ENCODE measurements at places on chromosomes 12 and 14.

DNA sequence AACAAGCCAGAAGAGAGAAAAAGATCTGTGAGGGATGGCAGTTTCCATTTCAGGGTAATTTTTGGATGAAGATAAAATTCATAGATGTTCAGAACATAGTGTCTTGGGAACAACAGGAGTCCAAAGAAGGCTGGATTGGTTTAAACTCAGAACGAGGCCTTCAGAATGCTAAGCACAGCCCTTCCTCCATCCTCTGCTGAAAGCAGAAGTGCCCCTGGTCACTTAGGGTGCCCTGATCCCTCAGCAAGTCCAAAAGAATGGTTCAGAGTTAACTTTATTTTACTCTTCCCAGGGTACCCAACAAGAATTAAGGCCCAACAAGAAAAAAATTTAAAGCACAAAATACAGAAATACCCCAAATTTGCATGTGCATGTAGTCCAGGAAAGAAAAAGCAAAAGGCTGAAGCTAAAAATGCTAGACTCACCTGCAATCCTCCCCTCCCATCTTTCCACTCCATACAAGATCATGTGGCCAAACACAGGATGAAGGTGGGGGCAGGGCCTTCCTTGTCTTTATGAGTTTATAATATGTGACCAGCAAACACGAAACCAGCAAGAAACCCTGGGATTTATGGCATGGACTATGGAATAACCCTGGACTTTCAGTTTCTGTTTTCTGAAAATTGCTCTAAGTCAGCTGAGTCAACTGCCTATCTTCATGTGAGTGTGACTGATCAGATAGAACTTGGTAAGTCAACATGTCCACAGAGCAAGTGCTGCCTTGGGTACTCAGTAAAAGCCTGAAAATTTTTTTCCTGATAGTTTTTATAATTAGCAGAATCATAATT lies 21.2 kb downstream of the MAX start:
- DNase-seq: no peak

DNA sequence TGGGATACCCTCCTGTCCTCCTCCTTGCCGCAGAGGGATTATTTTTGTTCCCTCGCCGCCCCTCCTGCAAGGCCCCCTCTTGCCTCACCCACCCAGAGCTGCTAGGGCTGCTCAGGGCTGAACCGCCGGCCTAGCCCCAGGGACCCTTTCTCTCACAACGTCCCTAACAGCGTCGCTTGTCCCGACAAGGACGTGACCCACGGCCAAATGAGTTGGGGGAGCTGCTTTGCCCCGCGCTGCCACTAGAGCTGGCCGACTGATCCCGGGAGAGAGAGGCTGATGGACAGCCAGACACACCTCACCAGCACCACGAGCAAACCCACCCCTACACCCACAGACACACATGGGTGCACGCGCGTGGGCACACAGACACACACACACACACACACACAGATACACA lies 154.6 kb upstream of the ALG10B start:
- no peak for DNase-seq

- DNase-seq: no peak
These were observed 105.8 kb downstream of the SPTSSA start for GRCh38 chr14:34356264-34356654.

DNA sequence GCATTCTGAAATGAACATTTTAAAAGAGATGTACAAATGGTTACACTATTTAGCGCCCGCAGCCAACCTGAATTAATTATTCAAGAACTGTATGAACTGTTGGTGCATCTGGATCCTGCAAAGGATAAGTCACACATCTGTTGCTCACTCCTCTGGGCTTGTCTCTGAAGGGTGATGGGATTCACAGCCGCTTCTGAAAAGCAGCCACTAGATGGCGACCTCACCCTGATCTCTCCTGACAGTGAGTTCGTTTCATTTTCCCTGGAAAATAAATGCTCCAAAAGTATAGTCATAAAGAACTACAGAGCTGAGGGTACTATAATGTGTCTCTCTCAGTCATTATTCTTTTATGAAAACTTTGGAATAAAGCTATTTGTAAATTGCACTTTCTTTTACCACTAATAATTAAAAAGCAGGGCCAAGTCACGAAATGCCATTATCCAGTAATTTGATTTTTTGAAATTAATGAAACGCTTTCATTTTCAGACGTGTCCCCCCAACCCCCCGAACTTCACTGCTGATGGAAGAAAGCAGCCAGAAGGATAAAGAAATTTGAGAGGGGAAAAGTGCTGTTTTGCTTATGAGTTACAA lies 789.6 kb downstream of the NRXN3 start:
- peak; percentile 33 for DNase-seq

- DNase-seq: peak; percentile 16
These were observed 507 bp upstream of the PTPN11 start for GRCh38 chr12:112418273-112418607.

GRCh38 chr12:53977596-53978445 lies 3.1 kb upstream of the HOTAIR start:
- no peak for DNase-seq

- DNase-seq: no peak
These were observed 11.8 kb upstream of the KSR2 start for GRCh38 chr12:117980616-117981015.

- no peak for DNase-seq
These were observed 143.9 kb upstream of the DIO3 start for GRCh38 chr14:101417434-101417833.

DNA sequence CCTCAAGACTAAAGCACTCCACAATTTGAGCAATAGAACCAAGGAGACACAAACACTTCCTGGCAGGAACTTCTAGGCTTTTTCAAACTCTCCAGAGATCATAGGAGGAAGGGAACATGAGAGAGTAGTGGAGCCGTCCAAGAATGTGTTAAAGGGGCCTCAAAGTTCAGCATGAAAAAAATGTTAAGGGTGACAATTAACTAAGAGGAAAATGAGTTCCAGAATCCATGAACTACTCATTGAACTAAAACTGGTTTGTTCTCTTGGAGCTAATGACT lies 122.0 kb downstream of the WIF1 start:
- no peak for DNase-seq

- no peak for DNase-seq
These were observed 1.5 kb upstream of the LTA4H start for GRCh38 chr12:96036765-96037455.

DNA sequence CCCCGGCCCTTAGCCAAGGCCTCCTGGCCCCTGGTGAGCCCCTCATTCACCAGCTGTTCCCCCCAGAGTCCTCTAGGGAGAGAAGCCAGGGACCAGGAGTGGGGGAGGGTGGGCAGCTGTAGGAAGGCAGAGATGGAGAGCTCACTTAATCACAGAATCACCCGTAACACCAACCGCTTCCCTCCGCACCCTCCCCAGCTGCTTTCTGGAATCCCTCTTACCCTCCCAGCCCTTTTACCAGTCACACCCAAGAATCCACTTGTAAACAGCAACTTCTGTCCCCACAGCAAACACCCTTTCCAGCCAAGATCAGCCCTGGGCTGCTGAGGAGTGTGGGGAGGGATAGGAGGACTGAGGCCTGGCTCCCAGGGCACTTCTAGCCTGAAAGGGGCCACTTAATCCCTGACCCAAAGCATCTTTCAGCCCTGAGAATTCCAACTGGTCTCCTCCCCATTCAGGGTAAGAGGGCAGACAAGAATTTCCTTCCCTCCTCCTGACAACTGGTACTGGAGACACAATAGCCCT lies 18.8 kb downstream of the NCKAP5L start:
- DNase-seq: no peak

- no peak for DNase-seq
These were observed 24.5 kb downstream of the PRKAB1 start for GRCh38 chr12:119692410-119692809.

DNA sequence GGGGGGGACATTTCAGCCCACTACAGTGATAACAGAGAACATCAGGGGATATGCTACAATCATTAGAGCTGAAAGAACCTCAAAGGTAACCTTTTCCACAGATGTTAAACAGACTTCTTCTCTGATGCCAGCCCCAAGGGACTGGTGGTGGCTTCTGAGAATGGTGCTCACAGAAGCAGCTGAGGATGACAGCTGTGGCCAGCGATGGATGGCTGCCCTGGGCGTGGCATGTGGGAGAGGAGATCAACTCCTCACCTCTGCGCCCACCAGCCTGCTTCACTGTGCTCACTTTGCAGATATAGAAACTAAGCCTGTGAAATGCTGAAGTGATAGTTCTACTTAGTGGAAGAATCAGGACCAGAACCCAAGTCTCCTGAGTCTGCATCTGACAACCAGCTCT lies 33.0 kb downstream of the FOXN3 start:
- no peak for DNase-seq

DNA sequence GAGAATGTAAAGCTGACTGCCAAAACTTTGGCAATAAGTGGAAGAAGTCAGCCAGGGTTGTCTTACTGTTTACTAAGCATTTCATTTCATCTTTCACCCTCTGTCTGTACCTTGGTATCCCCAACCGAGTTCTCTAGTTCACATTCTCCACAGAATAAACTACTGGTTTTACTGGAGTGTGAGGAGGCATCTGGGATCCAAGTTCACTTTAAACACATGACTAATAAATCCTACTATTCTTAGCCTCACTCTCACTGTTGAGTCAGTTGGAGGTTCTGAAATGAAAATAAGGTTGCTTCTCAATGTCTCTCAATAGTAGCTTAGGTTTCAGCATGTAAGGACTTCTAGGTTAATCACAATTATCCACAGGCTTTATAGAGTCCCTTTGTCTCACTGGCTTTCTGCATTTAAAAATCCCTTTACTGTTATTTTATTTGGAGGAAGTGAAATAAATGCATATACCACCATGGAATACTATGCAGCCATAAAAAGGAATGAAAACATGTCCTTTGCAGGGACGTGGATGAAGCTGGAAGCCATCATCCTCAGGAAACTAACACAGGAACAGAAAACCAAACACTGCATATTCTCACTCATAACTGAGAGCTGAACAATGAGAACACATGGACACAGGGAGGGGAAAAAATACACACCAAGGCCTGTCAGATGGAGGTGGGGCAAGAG lies 95.8 kb downstream of the EPS8 start:
- no peak for DNase-seq

DNA sequence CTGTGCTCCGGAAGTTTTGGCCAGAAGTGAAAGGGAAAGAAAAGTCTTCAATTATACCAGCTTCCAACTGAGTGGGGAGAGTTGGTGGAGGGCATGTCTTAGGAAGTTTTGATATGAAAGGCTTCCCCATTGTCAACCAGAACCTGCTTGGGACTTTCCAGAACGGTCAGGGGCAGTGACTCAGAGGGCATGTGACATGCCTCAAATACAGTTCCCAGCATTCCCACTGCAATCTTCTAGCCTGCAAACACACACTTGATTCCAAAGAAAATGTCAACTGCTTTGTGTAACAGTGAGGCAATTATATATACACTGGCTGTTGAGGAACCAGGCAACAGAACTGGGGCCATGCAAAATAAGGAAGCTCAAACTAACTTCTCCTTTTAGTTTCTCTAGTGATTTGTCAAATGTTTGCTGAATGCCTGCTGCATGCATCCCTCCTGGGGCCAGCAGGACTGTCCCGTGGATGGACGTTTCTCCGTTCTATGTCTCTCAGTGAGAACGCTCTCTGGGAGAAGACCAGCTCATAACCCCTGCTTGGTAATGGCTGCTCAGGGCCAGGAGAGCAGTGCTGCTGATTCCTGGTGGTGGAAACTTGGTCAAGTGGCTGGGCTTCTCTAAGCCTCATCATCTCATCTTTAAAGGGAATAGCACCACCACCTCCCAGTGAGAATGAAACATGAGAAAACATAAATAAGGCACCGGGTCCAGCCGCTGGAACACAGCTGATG lies 18.3 kb downstream of the SLC25A47 start:
- no peak for DNase-seq

GRCh38 chr12:29559198-29559597 lies 61.7 kb upstream of the OVCH1 start:
- no peak for DNase-seq

- no peak for DNase-seq
These were observed 256.7 kb downstream of the SUDS3 start for GRCh38 chr12:118633071-118633470.

Measured in activated T-cell treated with anti-CD3 and anti-CD28 coated beads for 48 hours (primary cell).